Stimulated activated naive B cell treated with anti-CD40 and anti-IgM and Interleukin-4, amounts not matched to agents 10 μg/mL and 1 μg/mL and 100 μg/mL, for 72 hours (primary cell): ENCODE measurements at places on chromosomes 11 and 22.

- DNase-seq = peak; percentile 64
These were observed 116.2 kb downstream of the ETS1 start for GRCh38 chr11:128471138-128471661.

DNA sequence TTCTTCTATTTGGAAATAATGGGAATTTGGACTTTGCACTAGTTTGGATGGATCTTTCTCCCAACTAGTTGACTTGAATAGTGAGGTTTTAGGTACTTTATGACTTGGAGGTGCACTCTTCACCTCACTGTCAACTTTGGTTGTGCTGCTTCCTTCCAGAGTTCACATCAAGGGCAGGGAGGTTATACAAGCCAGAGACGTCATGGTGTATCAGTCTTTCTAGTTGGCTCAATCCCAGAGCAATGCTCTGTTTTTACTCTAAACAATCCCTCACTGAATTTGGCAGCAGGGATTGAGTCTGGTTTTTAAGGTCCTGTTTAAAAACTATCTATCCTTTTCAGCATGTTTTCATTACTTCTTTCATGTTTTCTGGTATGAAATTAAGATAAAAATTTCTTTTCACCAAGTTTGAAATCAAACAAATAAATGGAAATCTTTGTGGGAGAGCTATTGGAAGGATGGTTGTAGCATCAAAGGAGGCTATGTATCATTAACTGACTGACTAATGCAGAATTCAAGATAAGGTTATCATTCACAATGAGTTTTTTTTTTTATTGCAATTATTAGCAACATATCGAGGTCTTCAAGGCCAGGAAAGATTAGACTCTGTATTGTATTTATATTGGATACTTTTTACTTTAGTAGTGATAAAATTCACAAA is 28.0 kb upstream of the ZBED5 start:
- DNase-seq = no peak

DNA sequence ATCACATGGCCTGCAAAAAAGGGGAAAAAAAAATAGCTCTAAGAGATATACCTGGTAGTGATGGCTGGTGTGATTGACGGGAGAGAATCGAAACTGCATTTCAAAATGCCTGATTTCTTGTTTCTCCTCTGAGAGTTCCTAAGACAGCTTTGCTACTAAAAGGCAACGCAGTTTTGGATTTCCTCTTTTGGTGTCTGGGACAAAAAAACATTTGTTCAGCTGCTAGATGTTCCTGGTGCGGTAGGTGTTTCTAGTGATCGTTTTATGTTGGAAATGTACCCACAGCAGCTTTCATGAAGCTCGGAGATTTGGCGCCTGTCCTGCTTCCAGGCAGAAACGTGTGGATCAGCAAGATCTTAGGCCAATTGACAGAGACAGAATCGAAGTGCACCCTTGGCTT is 18.1 kb downstream of the P2RX3 start:
- no peak for DNase-seq

- no peak for DNase-seq
These were observed 17.6 kb downstream of the BLID start for GRCh38 chr11:122098261-122098980.

DNA sequence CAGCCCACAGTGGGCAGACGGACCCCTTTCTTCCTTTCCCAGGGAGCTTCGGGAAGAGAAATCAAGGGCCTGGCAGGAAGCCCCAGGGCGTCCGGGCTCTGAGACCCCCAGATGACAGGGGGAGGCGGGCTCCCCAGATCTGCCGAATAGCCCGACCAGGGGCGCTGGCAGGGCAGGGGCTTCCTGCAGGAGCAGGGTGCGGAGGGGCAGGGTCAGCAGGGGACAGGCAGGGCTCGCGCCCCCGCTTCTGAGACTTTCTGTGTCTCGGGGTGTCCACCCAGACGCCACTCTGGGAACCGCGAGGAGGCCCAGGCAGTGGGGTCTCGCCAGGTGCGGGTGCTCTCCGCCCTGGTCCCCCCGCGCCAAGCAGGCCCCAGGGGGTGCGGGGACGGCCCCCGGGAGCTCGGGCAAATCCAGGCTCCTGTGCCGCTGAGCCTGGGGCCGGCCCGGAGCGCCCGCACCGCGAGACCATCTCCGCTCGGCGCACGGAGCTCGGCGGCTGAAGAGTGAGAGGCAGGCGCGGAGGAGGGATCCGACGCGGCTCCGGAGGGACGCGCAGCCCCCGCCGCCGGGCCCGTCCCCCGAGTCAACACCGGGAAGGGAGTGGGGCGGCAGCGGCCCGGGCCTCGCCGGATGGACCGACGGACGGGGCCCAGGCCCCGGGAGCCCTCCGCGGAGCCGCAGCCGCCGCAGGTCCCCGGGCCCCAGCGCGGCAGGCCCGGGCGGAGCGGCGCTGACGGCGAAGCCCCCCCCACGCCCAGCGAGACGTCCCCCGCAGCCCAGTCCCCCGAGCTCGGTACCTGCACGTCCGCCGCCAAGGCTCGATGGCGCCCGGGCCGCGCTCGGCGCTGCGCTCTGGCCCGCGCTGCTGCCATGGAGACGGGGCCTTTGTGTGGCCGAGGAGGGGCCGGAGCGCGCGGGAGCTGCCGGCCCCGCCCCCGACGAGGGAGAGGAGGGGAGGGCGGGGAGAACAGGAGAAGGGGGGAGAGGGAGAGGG is at the start of gene PLXNB2:
TSS of gene PLXNB2 (minus strand) at position 894 of the 997 bp plus-strand sequence. CDS start 17,062 bp downstream, outside the sequence.
- DNase-seq = no peak

DNA sequence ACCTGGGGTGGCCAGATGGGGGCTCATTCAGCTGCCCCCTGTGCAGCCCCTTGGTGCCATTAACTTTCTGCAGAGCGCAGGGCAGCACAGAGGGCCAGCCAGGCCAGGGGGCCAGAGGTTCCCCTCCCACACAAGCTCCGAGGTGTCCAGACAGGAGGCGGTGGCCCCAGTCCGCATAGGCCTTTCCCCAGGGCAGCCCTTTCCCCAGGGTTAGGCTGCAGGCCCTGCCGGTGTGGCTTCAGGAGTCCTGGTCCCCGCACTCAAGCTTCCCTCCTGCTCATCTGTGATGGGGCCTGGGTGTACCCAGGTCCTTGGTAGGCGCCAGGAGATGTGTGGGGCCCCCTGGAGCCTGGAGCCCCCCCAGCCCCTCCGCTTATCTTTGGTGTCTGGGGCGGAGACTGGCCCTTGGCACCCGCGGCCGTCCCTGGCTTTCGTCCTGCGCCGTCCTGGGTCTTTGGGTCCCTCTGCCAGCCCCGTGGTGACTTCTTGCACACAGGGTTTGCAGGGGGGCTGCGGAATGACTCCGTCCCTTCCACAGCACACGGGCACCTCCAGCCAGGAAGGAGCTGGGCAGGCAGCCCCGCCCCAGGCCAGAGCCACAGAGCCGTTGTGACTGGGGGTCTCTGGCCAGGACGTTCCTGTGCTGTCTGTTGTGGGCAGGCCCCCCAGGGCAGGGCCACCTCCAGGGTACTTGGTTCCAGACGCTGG is 8.9 kb downstream of the BRSK2 start:
- no peak for DNase-seq

DNA sequence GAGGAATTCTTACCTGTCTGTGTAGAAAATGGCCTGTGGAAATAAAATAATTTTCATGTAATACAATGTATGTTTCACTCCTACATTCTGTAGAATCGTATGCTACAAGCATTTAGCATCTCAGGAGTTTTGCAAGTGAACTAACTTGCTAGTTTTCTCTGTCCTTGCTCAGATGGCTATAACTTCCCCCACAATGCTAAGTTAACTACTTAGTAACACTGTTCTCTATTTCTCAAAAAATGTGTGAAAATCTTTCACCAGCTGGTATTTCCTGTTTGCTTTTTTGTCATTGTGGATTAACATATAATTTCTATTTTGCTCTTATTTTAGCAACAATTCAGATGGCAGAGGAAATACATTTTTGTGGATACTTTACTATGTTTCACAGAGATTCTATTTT is 4.4 kb downstream of the OR4S2 start:
- DNase-seq = no peak

DNA sequence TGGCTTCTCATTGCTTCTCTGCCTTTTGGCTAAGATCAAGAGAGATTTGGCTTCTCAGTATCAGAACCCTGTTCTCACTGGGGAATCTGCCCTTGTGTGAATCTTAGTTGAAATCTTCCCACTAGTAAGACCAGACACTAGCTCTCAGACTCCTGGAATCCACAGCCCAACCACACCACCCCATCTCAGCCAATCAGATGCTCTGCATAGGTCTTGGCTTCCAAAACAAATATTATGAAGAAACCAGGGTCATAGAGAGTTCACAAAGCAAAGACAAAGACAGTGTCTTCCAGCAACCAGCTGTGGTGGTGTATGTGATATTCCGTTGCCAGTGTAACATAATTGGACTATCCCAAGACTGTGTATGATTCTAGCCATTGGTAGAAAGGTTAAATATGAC is 5.4 kb downstream of the OR8B12 start:
- no peak for DNase-seq

DNA sequence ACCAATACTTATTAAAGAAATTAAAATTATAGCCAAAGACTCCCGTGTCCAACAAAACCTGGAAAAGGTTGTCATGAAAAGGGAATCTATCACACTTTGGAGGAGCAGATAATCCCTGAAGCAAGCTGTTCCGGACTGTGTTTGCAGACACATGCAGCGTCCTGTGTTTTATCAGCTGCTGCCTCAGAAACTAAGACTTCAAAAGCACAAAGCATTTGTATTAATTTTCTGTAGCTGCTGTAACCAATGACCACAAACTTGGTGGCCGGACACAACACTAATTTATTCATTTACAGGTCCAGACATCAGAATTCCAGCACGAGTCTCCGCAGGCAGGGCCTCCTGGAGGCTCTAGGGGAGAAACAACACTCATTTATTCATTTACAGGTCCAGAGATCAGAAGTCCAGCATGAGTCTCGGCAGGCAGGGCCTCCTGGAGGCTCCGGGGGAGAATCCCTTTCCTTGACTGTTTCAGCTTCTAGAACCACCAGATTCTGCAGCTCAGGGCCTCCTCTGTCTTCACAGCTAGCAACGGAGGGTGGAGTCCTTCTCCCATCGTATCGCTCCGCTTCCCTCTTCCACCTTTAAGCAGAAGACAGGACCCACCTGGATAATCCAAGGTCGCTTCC is 465.3 kb downstream of the BRD1 start:
- DNase-seq = no peak

- no peak for DNase-seq
These were observed 182.7 kb downstream of the ADAMTS15 start for GRCh38 chr11:130631119-130631518.

DNA sequence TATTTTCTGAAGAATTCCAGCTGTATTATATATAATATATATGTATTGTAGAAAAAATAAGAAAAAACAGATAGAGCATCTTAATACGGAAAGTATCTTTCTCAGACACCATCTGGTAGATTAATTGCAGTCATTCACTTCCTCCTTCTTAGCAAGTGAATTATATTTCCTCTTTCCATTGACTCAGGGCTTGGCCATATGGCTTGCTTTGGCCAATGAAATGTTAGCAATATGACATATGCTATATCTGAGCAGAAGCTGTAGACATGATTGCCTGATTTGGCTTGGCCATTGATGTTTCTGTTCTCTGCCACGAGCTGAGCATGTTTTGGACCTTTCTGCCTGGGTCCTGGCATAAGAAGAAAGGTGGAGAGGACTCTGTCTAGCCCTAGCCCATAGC is 34.4 kb upstream of the ZBED5 start:
- no peak for DNase-seq

DNA sequence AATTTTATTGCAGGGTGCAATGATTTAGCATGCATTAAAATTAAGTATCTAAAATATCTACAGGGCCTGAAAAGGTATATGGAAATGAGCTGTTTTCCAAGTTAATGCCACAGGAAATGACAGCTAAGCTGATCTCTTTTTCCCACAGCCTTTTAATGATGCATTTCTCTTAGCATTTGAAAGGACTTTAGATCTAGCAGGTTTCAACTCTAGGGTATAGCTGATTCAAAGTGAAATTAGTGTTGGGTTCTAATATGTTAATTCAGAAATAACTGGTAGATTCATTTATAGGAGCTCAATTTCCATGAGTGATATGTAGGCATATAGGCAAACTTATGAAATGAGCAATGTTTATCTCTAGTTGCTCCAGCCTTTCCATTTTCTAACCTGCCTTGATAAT is 274.2 kb downstream of the CASP12 start:
- DNase-seq = no peak

- DNase-seq = no peak
These were observed 43.6 kb upstream of the HORMAD2 start for GRCh38 chr22:30036656-30037055.

- no peak for DNase-seq
These were observed 24.6 kb downstream of the FLRT1 start for GRCh38 chr11:64060263-64060860.

GRCh38 chr11:111735262-111736116 is 30.7 kb downstream of the PPP2R1B start:
- DNase-seq = no peak

- no peak for DNase-seq
These were observed 100.0 kb downstream of the WNT7B start for GRCh38 chr22:45877036-45877380.

GRCh38 chr22:40240686-40241085 is 63.0 kb downstream of the TNRC6B start:
- no peak for DNase-seq

DNA sequence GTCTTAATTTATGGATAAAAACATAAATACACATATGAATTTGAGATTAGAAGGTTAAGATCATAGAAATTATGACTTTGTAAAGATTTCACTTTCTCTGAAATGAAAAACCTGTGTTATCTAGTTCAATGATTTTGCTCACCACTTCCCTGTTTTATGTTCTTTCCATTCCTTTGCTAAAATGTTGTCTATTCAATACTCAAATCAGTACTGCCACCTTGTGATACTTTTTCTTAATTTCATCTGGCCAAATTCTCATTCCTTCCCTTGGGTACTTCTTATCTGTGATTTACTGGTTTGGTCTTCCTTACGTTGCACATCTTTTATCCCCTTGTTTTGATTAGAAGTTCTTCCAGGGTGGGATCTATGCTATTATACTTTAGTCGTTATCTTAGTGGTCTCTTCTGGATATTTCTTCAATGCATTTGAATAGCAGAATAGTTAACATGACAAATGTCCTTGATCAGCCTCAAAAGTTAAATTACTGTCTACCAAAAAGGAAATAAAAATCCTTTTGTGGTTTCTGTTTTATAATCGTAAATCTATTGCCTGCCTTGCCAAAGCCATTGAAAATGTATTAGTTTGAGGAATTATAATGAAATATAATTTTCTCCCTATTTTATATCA is 197.0 kb downstream of the PGR start:
- no peak for DNase-seq

- DNase-seq = no peak
These were observed 99.8 kb downstream of the MORC2 start for GRCh38 chr22:30868663-30869385.

GRCh38 chr11:129590030-129590752 is 214.5 kb downstream of the BARX2 start:
- no peak for DNase-seq
